ENCODE measurements at places on chromosomes 2 and 18. TPM values are rescaled to one million over a fixed set of nuclear protein-coding genes. Genes with fewer than 3 reads are reported as not detected.

DNA sequence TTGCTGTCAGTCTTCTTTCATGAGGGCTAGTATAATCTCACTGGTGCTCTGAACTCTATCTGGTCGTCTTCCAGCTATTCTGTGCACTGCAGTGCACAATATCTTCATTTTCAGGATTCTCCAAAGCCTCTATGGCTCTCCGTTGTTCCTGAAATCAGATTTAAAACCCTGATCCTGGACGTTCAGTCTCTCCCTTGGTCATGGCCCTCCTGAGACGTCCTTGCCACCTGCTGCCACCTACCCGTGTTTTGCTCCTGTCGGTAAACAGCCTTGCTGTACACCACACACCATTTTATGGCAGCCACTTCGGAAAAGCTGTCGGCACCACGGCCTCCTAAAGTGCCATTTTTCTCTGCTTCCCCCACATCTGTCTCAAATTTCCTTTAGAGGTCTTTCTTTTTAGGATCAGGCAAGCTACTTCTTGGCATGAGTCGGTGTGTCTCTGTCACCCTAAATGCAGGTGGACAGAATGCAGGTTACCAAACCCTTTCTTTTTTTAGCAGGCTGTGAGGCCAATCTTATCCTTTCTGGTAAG lies 170.0 kb downstream of the HRH4 start:
- H3K27ac ChIP-seq: no peak overlapping the region
- no peak for DNase-seq
- no peaks in the 10 kb centered on the region for H3K4me1 ChIP-seq
- no peaks in the 10 kb centered on the region for H3K27me3 ChIP-seq
- H3K4me3 ChIP-seq: no peak overlapping the region

The CHRND gene
- not detected for total RNA-seq

DNA sequence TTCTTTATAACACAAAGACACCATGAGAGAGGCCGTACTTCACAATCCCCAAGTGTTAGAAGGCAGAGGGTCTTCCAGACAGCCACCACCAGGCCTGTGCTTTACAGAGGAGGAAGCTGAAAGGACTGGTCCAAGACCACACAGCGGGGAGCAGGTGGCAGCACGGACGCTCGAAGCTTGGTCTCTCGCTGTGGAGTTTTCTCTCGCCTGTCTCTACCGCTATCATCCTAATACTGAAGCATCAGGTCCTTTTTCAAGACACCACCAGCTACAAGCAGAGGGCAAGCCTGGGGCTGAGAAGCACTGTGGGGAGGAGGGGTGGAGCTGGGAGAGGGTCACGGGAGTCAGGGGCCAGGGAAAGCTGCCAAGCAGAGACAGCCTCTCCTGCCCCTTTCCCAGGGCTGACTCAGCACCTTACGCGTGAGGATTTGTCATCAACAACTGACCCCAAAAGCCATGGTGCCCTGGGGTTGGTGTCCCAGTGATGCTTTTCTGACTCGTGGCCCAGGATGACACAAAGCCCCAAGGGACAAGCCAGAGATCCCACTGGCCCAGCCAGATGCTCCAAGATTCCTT lies 31.9 kb upstream of the FOSL2 start:
- no peak for DNase-seq
- H3K4me1 ChIP-seq: peaks cover 38% of the 10 kb centered on the region
- no peaks in the 10 kb centered on the region for H3K27me3 ChIP-seq
- H3K4me3 ChIP-seq: no peak overlapping the region
- no peak overlapping the region for H3K27ac ChIP-seq

The KCNS3 gene
- total RNA-seq: 47.8 TPM

GRCh38 chr2:230920167-230920566 lies 4.9 kb downstream of the GPR55 start:
- no peaks in the 10 kb centered on the region for H3K4me1 ChIP-seq
- DNase-seq: no peak
- H3K36me3 ChIP-seq: no peaks in the 10 kb centered on the region

The AQP4 gene
- 345 TPM for total RNA-seq

GRCh38 chr2:14358774-14359173 lies 273.7 kb upstream of the LRATD1 start:
- no peaks in the 10 kb centered on the region for H3K36me3 ChIP-seq
- no peak overlapping the region for H3K4me3 ChIP-seq
- H3K27me3 ChIP-seq: no peaks in the 10 kb centered on the region
- H3K27ac ChIP-seq: no peak overlapping the region
- H3K4me1 ChIP-seq: no peaks in the 10 kb centered on the region
- no peak for DNase-seq

The YES1 gene
- total RNA-seq: 56.0 TPM

The FSHR gene
- not detected for total RNA-seq

GRCh38 chr18:74604774-74605173 lies 7.1 kb downstream of the ZNF407 start:
- H3K27ac ChIP-seq: no peak overlapping the region
- DNase-seq: no peak
- H3K27me3 ChIP-seq: no peaks in the 10 kb centered on the region
- H3K36me3 ChIP-seq: no peaks in the 10 kb centered on the region
- H3K4me3 ChIP-seq: no peak overlapping the region

- DNase-seq: no peak
- no peak overlapping the region for H3K27ac ChIP-seq
- H3K4me1 ChIP-seq: no peaks in the 10 kb centered on the region
These were observed 16.2 kb upstream of the STEAP3 start for GRCh38 chr2:119207447-119207846.

The PTCD3 gene
- total RNA-seq: 79.4 TPM

The KLF7 gene
- total RNA-seq: 62.1 TPM

The SERPINB13 gene
- total RNA-seq: not detected

The IL37 gene
- total RNA-seq: not detected

The RAB17 gene
- total RNA-seq: 50.9 TPM

GRCh38 chr2:174336501-174337336 lies 2.0 kb downstream of the SP9 start:
- no peak overlapping the region for H3K27ac ChIP-seq
- H3K4me3 ChIP-seq: peak overlapping the region; percentile 19
- H3K27me3 ChIP-seq: peaks cover 98% of the 10 kb centered on the region
- no peaks in the 10 kb centered on the region for H3K36me3 ChIP-seq

GRCh38 chr2:45315861-45316260 lies 295.2 kb downstream of the SRBD1 start:
- no peak overlapping the region for H3K4me3 ChIP-seq
- no peaks in the 10 kb centered on the region for H3K36me3 ChIP-seq
- no peak overlapping the region for H3K27ac ChIP-seq
- H3K27me3 ChIP-seq: no peaks in the 10 kb centered on the region

- no peak for DNase-seq
- H3K36me3 ChIP-seq: no peaks in the 10 kb centered on the region
- peaks cover 10% of the 10 kb centered on the region for H3K4me1 ChIP-seq
- no peaks in the 10 kb centered on the region for H3K27me3 ChIP-seq
These were observed 500 bp downstream of the LIMS1 start for GRCh38 chr2:108534584-108535356.

DNA sequence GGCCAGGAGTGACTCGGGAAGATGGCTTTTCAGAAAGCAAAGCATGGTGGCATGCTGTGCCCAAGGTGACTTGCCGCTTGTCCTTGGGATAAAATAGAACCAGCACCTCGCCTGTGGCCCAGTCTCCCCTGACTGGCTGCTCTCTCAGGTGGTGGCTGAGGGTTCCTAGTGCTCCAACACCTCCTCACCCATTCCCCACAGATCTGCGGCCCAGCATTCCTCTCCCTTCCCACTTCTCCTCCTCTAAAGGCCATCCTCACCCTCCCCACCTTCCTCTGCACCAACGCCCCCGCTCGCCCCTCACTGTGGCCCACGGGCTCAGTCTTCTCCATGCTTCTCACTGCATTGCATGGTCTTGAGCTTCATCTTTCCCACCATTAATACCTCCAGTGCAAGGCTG lies 132.4 kb downstream of the PXDN start:
- peak; percentile 42 for DNase-seq
- no peaks in the 10 kb centered on the region for H3K4me1 ChIP-seq
- H3K27ac ChIP-seq: no peak overlapping the region
- no peaks in the 10 kb centered on the region for H3K36me3 ChIP-seq

- H3K27ac ChIP-seq: no peak overlapping the region
- no peaks in the 10 kb centered on the region for H3K36me3 ChIP-seq
- no peak for DNase-seq
- H3K27me3 ChIP-seq: no peaks in the 10 kb centered on the region
These were observed 40.8 kb upstream of the MYO1B start for GRCh38 chr2:191204433-191204832.

- H3K27me3 ChIP-seq: no peaks in the 10 kb centered on the region
- H3K36me3 ChIP-seq: no peaks in the 10 kb centered on the region
These were observed 38.2 kb upstream of the ASNSD1 start for GRCh38 chr2:189623049-189623448.

The KIF1A gene
- 0.81 TPM for total RNA-seq

- no peak overlapping the region for H3K4me3 ChIP-seq
- peak; percentile 90 for DNase-seq
- peaks cover 12% of the 10 kb centered on the region for H3K4me1 ChIP-seq
These were observed 32.8 kb upstream of the IL1B start for GRCh38 chr2:112869258-112869842.

- H3K4me3 ChIP-seq: no peak overlapping the region
- no peaks in the 10 kb centered on the region for H3K4me1 ChIP-seq
- no peaks in the 10 kb centered on the region for H3K27me3 ChIP-seq
- no peak for DNase-seq
- no peak overlapping the region for H3K27ac ChIP-seq
- no peaks in the 10 kb centered on the region for H3K36me3 ChIP-seq
These were observed 32.2 kb upstream of the ZFP36L2 start for GRCh38 chr2:43258547-43259156.

The SIGLEC15 gene
- 0.32 TPM for total RNA-seq

GRCh38 chr2:237997521-237997920 lies 30.7 kb downstream of the UBE2F start:
- no peak for DNase-seq
- peaks cover 8% of the 10 kb centered on the region for H3K4me1 ChIP-seq
- H3K36me3 ChIP-seq: peaks cover 11% of the 10 kb centered on the region
- H3K4me3 ChIP-seq: no peak overlapping the region
- H3K27ac ChIP-seq: no peak overlapping the region

DNA sequence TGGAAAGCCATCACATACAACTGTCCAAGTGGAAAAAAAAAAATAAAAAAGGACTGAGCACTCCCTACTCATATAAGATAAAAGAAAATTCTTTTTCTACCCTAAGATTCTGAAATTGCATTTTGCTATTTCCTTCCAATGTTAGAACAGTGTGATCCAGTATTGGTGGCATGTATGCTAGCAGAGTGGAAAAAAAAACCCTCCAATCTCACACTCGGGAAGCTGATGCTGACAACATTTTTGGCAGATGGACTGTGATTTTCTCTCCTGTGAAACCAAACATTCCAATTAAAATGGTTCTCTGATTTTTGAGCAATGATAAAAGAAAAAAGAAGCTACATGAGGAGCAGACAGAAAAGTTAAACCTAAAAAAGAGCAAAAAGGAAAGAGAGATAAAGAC lies 419.8 kb downstream of the DPP10 start:
- no peak overlapping the region for H3K27ac ChIP-seq
- no peaks in the 10 kb centered on the region for H3K4me1 ChIP-seq
- no peaks in the 10 kb centered on the region for H3K27me3 ChIP-seq
- H3K4me3 ChIP-seq: no peak overlapping the region
- no peaks in the 10 kb centered on the region for H3K36me3 ChIP-seq
- no peak for DNase-seq

DNA sequence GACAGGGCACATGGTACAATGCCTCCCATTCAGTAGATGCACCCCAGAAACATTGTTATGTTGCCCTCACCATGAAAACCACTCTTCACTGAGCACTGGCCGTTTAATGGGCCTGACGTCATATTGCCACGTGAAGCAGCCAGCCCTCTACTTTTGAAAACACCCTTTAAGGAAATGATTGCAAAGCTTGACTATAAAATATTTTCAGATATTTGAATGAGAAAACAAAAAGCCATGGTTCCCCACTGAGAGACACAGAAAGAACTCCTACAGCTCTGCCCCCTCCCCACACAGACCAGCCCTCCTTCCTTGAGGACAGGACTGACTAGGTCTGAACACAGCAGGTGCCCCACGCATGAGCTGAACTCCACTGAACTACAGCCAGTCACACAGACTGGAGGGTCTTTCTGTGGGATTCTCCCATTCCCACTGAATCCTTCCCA lies 349.1 kb downstream of the ANAPC1 start:
- no peaks in the 10 kb centered on the region for H3K36me3 ChIP-seq
- no peak overlapping the region for H3K4me3 ChIP-seq
- peaks cover 11% of the 10 kb centered on the region for H3K4me1 ChIP-seq
- H3K27me3 ChIP-seq: no peaks in the 10 kb centered on the region
- no peak for DNase-seq

The SH3BP4 gene
- total RNA-seq: 29.6 TPM

GRCh38 chr2:15348636-15349035 lies 212.5 kb downstream of the NBAS start:
- H3K36me3 ChIP-seq: peaks cover 23% of the 10 kb centered on the region
- no peaks in the 10 kb centered on the region for H3K27me3 ChIP-seq
- no peak overlapping the region for H3K27ac ChIP-seq
- H3K4me1 ChIP-seq: no peaks in the 10 kb centered on the region

DNA sequence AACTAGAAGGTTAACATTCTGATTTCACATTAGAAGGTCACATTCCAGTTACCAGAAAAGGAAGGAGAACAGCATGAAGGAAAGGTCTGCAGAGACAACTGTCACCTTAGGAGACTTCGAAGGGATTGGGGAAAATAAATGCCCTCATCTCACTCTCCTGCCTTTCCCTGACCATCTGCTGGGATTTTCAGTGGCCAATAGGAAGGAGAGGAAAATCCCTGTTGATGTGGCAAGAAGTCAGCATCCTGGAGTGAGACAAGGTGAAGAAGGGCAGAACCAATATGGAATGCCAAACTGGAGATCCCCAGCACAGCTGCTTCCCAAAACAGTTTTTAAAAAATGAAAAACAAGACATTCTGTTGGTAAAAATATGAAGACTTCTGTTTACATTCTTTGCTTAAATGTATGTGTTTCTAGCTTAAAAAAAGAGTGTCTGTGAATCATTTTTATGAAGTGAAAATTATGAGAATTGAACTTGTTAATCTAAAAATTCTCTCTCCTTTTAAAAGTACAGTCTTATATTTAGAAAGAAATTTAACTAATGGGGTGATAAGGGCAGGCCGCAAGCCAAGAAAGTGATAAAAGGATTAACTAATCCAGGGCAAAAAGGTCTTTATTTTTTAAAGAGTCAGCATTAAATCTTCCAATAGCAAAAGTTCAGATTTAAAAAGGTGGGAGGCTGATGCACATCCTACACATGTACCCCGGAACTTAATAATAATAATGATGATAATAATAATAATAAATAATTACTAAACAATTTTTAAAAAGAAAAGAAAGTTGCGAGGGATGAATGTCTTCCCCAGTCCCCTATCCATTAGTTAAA lies 160.6 kb upstream of the DOK6 start:
- no peaks in the 10 kb centered on the region for H3K36me3 ChIP-seq
- no peak overlapping the region for H3K27ac ChIP-seq
- H3K4me1 ChIP-seq: no peaks in the 10 kb centered on the region
- H3K27me3 ChIP-seq: no peaks in the 10 kb centered on the region
- DNase-seq: no peak

All from upper lobe of right lung (tissue), 1 donor.